ENCODE measurements at places on chromosomes 1 and 21. TPM values are rescaled to one million over a fixed set of nuclear protein-coding genes. Genes with fewer than 3 reads are reported as not detected.
A peak's percentile ranks its signal among the peaks of the same experiment; 100 is the strongest.

The CLDN14 gene
- total RNA-seq, result 0.94 TPM

GRCh38 chr1:61439234-61439633, 285.7 kb downstream of the TM2D1 start:
- no peak for DNase-seq

DNA sequence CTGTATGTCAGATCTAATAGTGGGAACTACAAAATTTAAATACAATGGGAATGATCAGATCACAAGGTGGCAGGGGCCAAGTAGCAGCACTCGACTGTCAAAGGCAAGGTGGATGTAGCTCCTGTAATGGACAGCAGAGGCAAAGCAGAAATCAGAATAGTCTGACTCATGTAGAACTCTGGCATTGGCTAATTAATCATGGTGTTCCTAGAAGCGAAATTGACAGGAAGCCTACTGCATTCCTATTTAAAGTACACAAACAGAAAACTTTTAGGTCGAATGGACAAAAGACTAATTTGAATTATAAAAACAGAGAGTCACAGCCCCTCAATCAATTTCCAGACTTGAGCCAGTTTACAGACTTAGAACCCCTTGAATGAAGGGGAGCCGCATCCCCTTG, 17.4 kb upstream of the IL12RB2 start:
- DNase-seq, result no peak

DNA sequence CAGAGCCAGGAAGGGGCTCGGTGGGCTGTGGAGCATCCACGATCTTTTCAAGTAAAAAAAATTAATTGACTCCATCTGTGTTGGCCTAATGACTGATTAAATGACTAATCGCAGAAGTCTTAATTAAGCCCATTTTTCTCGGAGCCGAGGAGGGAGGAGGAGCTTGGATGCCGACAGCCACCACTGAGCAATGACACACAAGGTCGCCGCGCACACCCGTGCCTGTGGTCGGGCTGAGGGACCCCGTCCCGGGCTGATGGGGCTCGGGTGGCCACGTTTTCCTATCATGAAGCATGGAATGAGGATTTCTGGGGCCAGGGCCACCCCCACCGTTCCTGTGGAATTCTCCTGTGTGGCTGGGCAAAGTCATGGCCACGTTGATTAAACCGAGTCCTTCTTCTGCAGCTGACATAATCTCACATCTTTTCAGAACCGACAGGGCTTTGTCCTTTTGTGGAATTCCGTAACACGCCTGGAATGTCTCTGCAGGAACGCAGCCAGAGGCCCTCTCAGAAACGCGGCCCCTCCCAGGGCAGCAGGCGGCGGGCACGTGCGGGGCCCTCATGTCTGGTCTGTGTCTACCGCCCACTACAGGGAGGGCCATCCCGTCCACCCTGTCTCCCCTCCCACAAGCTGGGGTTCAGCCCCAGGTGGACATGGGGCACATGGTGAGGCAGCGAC, 60.7 kb downstream of the MORN1 start:
- no peak for DNase-seq

The CTTNBP2NL gene
- total RNA-seq, result 28.7 TPM

GRCh38 chr1:36787312-36787913, 246.9 kb downstream of the GRIK3 start:
- no peak for DNase-seq

The CGN gene
- total RNA-seq, result not detected

- DNase-seq, result peak; percentile 90
These were observed 2.8 kb downstream of the ANKRD34A start for GRCh38 chr1:145961425-145962156.

DNA sequence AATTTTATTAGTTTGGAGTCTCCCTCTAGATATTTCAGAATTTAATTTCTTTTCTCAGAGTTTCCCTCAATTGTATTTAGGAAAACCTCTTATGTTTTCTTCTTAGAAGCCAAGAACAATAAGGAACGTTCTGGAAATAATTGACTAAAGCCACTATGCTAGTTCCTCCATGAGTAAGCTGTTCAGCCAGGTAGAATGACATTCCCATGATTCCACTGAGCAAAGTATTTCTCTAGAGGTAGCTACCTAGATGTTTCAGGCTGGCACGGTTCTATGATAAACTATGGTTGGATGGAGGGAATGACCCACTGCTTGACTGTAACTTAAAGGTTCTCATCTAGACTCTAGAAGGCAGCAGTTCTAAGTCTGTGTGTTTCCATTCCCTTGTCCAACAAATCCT, 62.4 kb downstream of the CLDN17 start:
- no peak for DNase-seq

- DNase-seq, result no peak
These were observed 1.2 kb downstream of the TUT4 start for GRCh38 chr1:52551507-52552235.

DNA sequence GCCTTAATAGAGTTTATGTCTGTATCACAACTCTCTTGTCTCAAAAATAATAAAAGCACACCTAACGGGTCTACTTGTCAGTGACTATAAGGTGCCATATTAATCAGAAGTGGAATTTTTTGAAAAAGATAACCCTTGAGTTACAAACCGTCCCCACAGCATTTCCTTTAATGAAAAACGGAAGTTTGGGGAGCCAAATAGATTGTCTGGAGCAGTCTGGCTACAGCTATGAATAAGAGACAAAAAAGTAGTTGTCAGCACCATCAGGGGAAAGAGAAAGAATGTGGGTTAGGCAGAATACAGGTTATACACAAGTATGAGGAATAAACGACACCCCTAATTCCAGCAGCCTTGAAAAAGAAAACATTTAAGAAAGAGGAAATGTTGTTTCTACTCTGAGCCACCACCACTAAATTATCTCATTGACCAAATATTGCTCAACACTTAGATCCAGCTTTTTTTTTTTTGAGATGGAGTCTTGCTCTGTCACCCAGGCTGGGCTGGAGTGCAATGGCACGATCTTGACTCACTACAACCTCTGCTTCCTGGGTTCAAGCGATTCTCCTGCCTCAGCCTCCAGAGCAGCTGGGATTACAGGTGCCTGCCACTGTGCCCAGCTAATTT, 29.4 kb upstream of the USP24 start:
- no peak for DNase-seq

DNA sequence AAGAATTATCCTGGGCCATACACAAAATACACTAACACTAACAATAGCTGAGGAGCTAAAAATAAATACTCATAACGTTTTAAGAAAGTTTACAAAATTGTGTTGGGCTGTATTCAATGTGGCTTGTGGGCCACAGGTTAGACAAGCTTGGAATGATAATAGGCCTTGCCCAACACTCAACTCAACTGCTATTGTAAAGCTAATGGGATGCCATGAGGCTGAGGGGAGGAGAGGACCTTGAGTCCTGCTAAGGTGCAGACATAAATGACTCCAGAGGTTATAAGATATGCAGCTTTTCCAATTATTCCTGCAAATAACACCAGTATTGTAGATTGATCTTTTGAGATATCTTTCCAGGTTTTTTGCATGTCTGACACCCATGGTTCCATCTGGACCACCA, 97.0 kb downstream of the FCRL5 start:
- no peak for DNase-seq

DNA sequence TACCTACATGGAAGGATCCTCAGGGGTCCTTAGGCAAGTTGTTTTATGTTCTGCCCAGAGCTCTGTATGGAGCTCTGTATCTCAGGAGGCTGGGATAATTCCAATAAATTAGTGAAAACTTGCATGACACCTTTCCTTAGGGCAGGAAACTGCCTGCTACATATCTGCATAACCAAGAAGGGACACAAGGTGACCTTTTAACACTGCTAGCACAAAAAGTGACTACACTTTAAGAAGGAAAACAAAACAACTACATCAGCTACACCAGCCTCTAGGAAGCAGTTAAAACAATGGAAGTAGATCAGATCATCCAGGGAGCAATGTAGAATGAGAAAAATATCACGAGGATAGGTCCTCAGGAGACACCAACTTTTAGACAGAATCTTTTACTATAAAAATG, 93.9 kb downstream of the TNFSF18 start:
- DNase-seq, result no peak

DNA sequence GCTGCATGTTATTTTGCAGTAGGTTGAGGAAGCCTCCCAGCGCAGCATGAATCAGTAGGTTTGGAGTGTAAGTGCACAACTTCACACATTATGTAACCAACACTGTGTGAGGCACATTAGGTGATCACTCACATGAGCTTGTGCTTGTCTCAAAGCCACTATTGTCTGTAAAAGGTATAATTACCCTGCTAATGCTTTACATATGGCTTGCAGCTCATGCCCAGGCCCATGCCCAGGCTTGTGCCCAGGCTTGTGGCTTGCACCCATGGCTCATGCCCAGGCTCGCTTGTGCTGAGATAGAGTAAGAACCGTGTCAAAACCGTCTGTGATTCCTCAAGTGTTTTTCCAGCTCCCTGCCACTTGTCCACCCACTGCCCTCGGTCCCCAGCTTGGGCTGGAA, 596.3 kb downstream of the LTN1 start:
- DNase-seq, result peak; percentile 34

The RNU1-3 gene
- total RNA-seq, result under 0.01 TPM

GRCh38 chr21:29258626-29259338, 39.9 kb upstream of the BACH1 start:
- DNase-seq, result no peak

GRCh38 chr1:24244519-24245268, 57.6 kb upstream of the IFNLR1 start:
- DNase-seq, result no peak

DNA sequence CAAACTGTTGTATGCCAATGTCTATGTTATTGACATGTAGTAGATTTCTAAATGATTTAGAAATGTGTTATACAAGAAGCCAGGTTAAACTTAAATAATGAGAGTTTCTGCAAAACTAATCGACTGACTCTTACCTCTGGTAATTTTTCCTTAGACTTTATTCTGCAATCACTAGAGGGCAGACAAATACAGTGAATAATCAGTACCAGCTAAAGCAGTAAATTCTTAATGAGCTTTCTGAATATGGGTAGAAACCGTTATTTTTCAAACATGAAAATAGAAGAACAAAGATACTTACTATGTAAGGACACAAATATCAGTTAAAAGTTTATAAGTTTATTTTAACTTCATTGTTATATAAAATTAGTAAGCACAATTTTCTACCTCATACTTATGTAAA, 97.9 kb upstream of the RGS1 start:
- DNase-seq, result no peak
